ENCODE measurements at places on chromosomes 4 and X.

DNA sequence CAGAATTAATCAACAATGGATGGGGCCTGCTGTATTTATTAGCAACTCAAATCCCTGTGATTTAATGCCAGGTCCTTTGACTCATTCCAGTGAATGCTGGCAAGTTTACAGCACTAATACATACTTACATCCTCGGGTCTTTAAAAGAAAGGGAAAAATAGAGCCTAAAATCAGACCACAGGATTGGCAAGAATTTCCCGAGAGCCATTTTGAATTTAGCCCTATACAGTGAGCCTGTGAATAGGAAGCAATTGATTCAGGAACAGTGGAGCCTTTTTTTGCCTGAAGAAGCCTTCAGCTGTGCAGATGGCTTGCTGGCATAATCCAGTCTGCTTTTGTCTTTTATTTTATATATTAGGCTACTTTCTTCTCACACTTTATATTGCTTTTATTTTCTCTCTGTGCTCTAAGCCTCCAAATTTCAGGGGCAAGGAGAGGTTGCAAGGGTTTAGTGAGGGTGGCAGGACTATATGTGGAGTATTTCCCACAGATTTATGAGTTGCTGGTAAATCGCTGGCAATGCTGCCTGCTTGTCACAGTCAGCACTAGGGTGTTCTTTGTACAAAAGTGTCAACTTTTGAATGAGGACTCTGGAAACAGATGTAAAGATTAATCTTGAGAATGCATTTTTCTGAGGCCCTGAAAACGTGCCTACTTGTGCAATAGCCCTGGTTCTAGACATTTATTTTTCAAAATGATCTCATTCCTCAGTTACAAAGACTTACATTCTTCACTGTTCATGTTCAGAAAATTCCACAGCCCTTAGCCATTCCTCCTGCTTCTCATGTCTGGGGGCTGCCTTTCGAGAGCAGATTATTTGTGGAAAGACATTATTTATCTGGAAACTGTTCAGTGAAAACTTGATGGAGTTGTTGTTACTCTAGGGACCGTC, 303.5 kb downstream of the SPRY1 start:
- DNase-seq = peak; percentile 97

DNA sequence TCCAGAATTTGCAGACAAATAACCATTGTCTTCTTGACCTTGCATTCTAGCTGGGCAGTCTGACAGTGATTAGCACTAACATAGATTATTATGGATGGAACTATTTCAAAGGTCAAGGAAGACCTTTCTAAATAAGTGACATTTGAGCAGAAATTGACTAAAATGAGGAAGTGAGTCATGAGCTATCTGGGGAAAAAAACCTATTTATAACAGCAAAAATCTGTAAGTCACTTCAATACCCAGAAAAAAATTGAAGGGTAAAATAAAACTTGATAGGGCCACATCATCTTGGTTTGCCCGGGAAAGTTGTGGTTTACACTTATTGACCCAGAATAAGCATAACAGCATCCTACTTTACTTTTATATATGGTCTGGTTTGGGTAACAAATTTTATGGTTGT, 414.6 kb upstream of the HS3ST1 start:
- DNase-seq = no peak

GRCh38 chrX:119757979-119758730, at the start of gene SOWAHD:
Gene SOWAHD (plus strand): TSS chrX:119758588. CDS start chrX:119758668, 80 bp downstream.
- no peak for DNase-seq

GRCh38 chr4:185031611-185032010, 13.3 kb downstream of the HELT start:
- no peak for DNase-seq

DNA sequence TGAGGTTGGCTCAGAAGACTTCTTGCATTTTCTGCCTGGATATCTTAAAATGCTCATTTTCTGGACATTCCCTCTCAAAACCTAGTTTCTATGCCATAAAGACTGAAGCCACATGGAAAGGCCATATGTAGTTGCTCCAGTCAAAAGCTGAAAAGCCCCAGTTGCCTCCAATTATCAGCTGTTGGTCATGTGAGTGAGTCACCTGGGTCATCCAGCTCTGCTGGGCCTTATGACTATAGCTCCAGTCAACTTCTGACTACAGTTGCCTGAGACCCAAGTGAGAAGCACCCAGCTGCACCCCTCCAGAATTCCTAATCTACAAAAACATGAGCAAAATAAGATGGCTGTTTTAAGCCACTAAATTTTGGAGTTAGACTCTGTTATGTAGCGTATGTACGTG, 41.9 kb downstream of the HELQ start:
- DNase-seq = no peak

DNA sequence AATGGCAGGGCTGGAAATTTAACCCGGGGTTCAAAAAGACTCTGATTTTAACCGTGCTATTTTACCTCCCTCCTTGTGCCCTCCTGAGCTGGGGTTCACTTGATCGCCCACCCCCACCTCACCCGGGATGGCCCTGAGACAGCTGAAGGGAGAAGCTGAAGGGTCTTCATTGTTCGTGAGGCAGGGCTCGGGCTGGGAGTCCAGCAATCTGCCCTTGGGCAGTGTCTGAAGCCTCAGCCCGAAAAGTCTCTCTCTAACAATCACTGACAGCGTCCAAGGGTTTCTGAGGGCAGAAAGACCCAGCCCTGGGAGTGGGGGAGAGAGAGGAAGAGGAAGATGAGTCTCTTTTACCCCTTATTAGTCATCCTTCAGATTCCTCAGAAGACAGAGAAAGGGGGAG, 39.4 kb upstream of the PHOX2B start:
- no peak for DNase-seq

- no peak for DNase-seq
These were observed 66.7 kb downstream of the DHX15 start for GRCh38 chr4:24517676-24518075.

- DNase-seq = no peak
These were observed 120.9 kb downstream of the ANKRD50 start for GRCh38 chr4:124591637-124592036.

DNA sequence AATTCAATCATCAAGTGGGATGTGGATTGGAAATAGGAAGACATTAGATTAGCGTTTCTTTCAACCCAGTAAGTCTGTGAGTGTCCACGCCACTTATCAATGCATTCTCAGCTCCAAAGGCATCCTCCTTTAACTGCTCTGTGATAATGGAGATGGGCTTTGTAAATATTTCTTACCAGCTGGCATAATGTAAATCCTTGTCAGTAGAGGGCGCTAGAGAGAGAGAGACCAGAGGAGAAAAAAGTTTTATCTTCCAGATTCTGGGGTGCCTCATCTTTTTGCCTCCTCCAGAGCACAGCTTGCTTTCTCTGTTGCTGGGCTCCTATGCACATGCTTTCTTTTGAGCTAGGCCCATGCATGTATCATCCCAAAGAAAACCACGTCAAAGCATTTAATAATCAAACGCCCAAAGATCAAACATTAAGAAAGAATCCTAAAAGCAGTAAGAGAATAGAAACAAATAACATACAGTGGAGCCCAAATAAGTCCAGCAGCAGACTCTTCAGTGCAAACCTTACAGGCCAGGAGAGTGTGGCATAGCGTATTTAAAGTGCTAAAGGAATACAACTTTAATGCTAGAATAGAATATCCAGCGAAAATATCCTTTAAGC, 9.6 kb upstream of the MTMR1 start:
- DNase-seq = no peak

GRCh38 chrX:63349307-63349706, 1.8 kb downstream of the SPIN4 start:
- no peak for DNase-seq

DNA sequence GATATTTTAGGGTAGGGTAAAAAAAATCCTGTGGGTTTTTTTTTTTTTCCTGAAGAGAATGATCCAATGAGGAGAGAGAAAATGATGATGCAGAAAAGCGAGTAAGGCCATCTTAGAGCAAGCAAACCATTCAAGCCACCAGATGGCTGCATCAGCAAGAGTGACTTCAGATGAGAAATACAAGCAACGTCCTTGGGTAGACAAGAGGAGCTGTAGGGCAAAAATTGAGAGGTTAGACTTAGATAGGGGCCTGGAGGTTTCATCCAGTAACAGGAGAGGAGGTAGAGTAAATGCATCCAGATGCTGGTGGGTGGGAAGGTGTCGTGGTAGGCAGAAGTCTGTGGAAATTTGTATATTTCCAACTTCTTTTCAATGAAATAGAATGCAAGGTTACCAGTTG, 14.6 kb downstream of the FTHL17 start:
- no peak for DNase-seq

DNA sequence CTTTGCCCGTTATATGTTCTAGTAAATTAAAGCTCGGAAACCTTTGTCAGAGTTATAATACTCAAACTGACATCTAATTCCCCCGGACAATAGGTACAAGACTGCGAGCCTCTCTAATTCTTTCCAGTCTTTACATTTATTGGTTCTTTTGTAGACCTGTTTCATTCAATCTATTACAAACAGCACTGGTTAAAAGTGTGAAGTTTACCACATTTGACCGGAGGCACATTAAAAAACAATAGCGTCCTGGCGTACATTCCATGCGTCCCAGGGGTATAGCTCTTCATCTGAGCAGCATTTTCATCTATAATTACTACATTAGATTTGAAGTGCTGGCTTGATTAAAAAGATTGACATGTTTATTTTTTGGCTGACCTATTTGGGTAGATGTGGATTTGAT, 49.9 kb upstream of the TENM3 start:
- DNase-seq = no peak

DNA sequence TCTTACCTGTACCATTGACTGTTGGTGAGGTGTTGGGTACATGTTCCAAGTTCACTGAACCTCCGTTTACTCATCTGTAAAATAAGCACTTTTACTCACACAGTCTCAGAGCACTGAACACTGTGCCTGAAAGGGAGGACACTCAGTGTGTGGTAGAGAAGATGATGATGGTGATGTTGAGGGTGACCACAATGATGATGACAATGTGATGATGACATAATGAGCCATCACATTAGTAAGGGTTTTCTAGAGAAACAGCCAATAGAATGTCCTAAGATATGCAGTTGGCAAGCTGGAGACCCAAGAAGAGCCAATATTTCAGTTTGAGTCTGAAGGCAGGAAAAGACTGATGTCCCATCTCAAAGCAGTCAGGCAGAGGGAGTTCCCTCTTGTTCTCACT, 315.4 kb upstream of the IGFBP7 start:
- DNase-seq = no peak

- no peak for DNase-seq
These were observed 51.4 kb upstream of the MSANTD1 start for GRCh38 chr4:3197366-3198105.

DNA sequence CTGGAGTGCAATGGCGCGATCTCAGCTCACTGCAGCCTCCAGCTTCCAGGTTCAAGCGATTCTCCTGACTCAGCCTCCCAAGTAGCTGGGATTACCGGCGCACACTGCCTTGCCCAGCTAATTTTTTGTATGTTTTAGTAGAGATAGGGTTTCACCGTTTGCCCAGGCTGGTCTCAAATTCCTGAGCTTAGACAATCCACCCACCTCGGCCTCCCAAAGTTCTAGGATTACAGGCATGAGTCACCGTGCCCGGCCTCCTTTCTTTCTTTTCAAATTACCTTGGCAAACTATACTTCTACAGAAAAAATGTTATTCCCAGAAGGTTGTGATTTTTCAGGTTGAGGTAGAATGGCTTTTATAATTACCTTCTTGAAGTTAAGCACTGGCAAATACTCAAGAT, 321.9 kb upstream of the PRPS2 start:
- DNase-seq = no peak
